ENCODE measurements at places on chromosomes 11 and 22. TPM values are rescaled to one million over a fixed set of nuclear protein-coding genes. Genes with fewer than 3 reads are reported as not detected.

DNA sequence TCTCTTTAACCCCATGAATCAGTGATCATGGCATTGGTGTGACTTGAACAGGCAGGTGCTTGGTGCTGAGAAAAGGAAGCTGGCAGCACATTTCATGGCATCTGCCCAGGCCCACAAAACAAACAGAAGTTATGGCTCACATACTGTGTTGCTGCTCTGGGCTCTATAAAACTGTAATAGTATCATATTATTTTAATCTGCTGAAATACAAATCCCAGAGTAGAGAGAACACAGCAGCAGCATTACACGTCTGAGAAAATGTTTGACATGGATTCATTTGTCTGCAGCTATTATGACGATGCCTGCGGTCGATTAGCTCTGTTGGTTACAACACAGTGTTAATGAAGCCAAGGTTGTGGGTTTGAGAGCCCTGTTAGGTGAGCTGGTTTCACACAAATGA, 80.8 kb downstream of the ALX4 start:
- H3K27me3 ChIP-seq: no peaks in the 10 kb centered on the region
- H3K27ac ChIP-seq: no peak overlapping the region
- H3K4me3 ChIP-seq: no peak overlapping the region
- no peaks in the 10 kb centered on the region for H3K4me1 ChIP-seq

GRCh38 chr11:65417702-65418430, 4.7 kb upstream of the NEAT1 start:
- DNase-seq: peak; percentile 80
- H3K4me3 ChIP-seq: peak overlapping the region; percentile 66
- peaks cover 45% of the 10 kb centered on the region for H3K4me1 ChIP-seq
- H3K36me3 ChIP-seq: peaks cover 8% of the 10 kb centered on the region
- no peaks in the 10 kb centered on the region for H3K27me3 ChIP-seq

DNA sequence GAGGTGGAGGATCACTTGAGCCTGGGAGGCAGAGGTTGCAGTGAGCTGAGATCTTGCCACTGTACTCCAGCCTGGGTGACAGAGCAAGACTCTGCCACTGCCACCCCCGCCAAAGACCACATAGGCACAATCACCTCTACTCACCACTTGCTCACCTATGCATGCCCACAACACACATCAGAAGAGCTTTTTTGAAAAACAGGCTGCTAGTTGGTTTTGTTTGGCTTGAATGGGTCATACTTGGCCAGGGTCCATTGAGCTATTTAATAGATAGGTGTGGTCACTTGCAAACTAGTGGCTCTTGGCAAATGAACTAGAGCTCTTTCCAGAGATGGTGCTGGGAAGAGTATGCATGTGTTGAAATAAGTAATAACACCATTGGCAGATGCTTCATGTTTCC, 80.1 kb downstream of the EMSY start:
- peaks cover 5% of the 10 kb centered on the region for H3K4me1 ChIP-seq
- peaks cover 13% of the 10 kb centered on the region for H3K36me3 ChIP-seq
- H3K4me3 ChIP-seq: no peak overlapping the region
- no peak overlapping the region for H3K27ac ChIP-seq

- no peak overlapping the region for H3K27ac ChIP-seq
- DNase-seq: peak; percentile 43
- H3K4me3 ChIP-seq: no peak overlapping the region
- no peaks in the 10 kb centered on the region for H3K27me3 ChIP-seq
- H3K4me1 ChIP-seq: peaks cover 4% of the 10 kb centered on the region
- H3K36me3 ChIP-seq: no peaks in the 10 kb centered on the region
These were observed 8.7 kb downstream of the CSF2RB start for GRCh38 chr22:36922105-36922608.

DNA sequence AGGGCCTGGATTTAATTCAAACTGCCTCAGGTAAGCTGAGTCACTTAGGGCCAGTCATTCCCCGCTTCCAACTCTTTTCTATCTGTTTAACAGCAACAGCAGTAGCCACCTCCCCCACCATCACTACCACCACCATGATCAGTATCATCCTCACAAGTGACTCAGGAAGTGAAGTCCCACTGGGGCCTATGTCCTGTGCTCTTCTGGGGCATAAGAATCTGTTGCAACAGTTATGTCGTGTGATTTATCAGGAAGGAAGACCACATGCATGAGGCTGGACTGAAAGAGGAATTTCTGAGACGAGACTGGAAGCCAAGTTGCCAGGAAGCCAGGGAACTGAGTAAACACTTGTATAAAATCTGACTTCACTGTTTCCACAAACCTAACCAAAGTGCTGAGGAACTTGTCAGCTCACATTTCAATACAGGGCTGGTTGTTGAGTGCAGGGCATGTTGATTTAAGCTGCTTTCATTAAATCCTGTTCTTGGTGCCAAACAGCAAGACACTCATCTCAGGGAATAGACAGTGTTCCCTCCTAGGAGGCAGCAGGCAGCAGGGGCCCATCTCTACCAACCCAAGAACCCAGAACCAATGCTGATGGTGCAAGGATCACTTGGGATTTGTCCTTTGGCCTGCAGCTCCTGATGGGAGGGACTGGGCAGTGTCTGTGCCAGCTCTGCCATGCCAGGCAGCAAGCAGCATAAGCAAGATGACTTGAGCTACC, 226.7 kb upstream of the NARS2 start:
- DNase-seq: no peak
- no peaks in the 10 kb centered on the region for H3K27me3 ChIP-seq
- no peak overlapping the region for H3K4me3 ChIP-seq
- H3K4me1 ChIP-seq: peaks cover 37% of the 10 kb centered on the region

GRCh38 chr22:31333641-31334040, 12.5 kb downstream of the PATZ1 start:
- no peak overlapping the region for H3K27ac ChIP-seq
- DNase-seq: no peak
- peaks cover 20% of the 10 kb centered on the region for H3K36me3 ChIP-seq
- H3K4me1 ChIP-seq: no peaks in the 10 kb centered on the region

GRCh38 chr11:46381048-46381818, at the start of gene MDK:
Gene MDK, plus strand, starts transcription at chr11:46381669. Its CDS starts 389 bp downstream, at chr11:46382058.
- H3K36me3 ChIP-seq: no peaks in the 10 kb centered on the region
- H3K27ac ChIP-seq: peak within 1 kb of the TSS; percentile 80
- peaks cover 29% of the 10 kb centered on the region for H3K4me1 ChIP-seq
- H3K27me3 ChIP-seq: peaks cover 4% of the 10 kb centered on the region

GRCh38 chr22:45262931-45263462, 21.8 kb upstream of the UPK3A start:
- no peak overlapping the region for H3K4me3 ChIP-seq
- peaks cover 15% of the 10 kb centered on the region for H3K4me1 ChIP-seq
- no peaks in the 10 kb centered on the region for H3K27me3 ChIP-seq
- H3K36me3 ChIP-seq: no peaks in the 10 kb centered on the region
- DNase-seq: peak; percentile 77

Gene SCUBE2
- total RNA-seq: 3.3 TPM

Gene OR56B4
- not detected for total RNA-seq

Gene CCDC188
- 0.46 TPM for total RNA-seq

Gene CACNA1I
- 0.29 TPM for total RNA-seq

Gene CCDC88B
- total RNA-seq: 69.9 TPM

Gene C11orf87
- not detected for total RNA-seq

Gene GPHA2
- total RNA-seq: not detected

All from upper lobe of left lung (tissue), 6 donors.